Left ventricle myocardium inferior (tissue), 1 donor: ENCODE measurements at places on chromosomes 4 and X. TPM values are rescaled to one million over a fixed set of nuclear protein-coding genes. Genes with fewer than 3 reads are reported as not detected.

GRCh38 chrX:69079268-69079667, 86.0 kb downstream of the PJA1 start:
- no peaks in the 10 kb centered on the region for H3K27me3 ChIP-seq
- no peaks in the 10 kb centered on the region for H3K36me3 ChIP-seq
- no peaks in the 10 kb centered on the region for H3K4me1 ChIP-seq
- DNase-seq = no peak
- H3K4me3 ChIP-seq = no peak overlapping the region
- no peak overlapping the region for H3K27ac ChIP-seq

SMPX gene
- total RNA-seq = 726 TPM

DNA sequence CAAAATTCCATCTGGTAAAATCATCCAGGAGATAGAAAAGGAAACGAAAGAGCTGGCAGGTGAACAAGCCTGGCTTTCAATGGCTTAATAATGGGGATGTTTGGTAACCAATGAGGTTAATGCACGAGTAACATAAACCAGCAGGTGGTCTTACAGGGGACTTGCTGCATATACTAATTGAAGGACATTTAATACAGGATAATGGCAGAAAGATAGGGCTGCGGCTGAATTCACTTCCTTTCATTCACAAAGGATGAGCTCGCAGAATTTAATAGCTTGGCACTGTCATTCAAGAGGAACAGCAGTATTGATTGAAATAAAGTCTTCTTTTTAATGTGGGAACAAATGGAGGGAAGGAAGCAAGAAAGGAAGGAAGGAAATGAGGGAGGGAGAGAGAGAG, 156.3 kb upstream of the RAI2 start:
- H3K4me3 ChIP-seq = no peak overlapping the region
- no peaks in the 10 kb centered on the region for H3K4me1 ChIP-seq
- no peaks in the 10 kb centered on the region for H3K27me3 ChIP-seq

GRCh38 chrX:86263526-86263925, 115.3 kb downstream of the DACH2 start:
- no peaks in the 10 kb centered on the region for H3K36me3 ChIP-seq
- no peak overlapping the region for H3K4me3 ChIP-seq
- no peaks in the 10 kb centered on the region for H3K27me3 ChIP-seq
- no peak for DNase-seq
- no peak overlapping the region for H3K27ac ChIP-seq
- H3K4me1 ChIP-seq = no peaks in the 10 kb centered on the region

DNA sequence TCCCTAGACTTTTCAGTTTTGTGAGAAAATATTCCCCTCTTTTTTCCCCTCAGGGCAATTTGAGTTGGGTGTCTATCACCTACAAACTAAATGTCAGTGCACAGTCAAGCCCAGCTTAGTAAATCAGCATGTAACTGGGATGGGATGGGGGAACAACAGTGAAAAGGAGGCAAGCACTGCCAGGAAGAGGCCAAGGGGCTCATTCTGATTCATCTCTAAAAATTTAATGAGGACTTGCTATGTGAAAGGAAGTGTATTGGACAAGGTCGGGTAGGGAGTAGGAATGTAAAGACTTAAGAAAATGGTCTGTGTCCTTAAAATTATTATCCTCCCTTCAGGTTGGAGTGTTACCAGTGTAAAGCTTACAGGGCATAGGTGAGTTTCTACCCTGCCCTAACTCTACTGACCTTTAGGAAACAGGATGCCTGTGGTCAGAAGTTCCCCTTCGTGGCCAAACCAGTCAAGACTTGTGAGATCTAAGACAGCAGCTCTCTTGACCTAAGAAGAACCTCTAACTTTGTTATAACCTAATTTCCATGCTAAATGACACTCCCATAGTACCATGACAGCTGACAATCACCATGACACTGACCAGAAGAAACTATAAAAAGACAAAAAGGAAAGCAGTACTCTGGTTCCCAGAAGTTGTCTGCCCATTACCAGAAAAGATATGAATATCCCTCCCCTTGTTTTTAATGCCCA, 194.4 kb upstream of the LDB2 start:
- peaks cover 22% of the 10 kb centered on the region for H3K4me1 ChIP-seq
- H3K36me3 ChIP-seq = no peaks in the 10 kb centered on the region
- H3K27ac ChIP-seq = no peak overlapping the region
- peaks cover 6% of the 10 kb centered on the region for H3K27me3 ChIP-seq
- no peak overlapping the region for H3K4me3 ChIP-seq

GRCh38 chr4:98679738-98680137, 21.3 kb upstream of the TSPAN5 start:
- DNase-seq = no peak
- H3K4me1 ChIP-seq = peaks cover 7% of the 10 kb centered on the region
- H3K36me3 ChIP-seq = no peaks in the 10 kb centered on the region
- no peak overlapping the region for H3K4me3 ChIP-seq
- H3K27ac ChIP-seq = no peak overlapping the region
- no peaks in the 10 kb centered on the region for H3K27me3 ChIP-seq

ATP8A1 gene
- 19.2 TPM for total RNA-seq

GRCh38 chrX:130636277-130636676, 234.5 kb downstream of the RBMX2 start:
- H3K27ac ChIP-seq = no peak overlapping the region
- no peaks in the 10 kb centered on the region for H3K4me1 ChIP-seq
- no peak for DNase-seq
- no peaks in the 10 kb centered on the region for H3K27me3 ChIP-seq
- H3K4me3 ChIP-seq = no peak overlapping the region

XG gene
- total RNA-seq = 0.63 TPM

SRPX gene
- total RNA-seq = 55.9 TPM

DNA sequence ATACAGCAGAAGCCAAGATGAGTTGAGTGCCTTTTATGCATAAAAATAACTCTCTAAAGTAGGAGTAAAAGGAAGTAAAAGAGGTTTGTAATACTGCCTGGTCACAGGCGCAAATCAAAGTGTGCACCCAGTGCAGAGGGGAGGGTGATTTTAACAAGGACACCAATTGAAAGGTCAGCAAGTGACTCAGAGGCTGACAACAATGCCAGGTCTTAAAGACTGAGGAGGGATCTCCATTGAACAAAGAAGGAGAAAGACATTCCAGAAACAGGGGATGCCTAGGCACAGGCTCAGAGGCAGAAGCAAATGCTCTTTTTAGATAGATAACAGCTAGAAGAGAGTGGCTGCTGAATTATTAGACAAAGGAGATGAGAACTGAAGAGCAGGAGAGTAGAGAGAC, 297.4 kb upstream of the VCX start:
- DNase-seq = no peak
- H3K36me3 ChIP-seq = no peaks in the 10 kb centered on the region
- H3K4me3 ChIP-seq = no peak overlapping the region
- no peaks in the 10 kb centered on the region for H3K4me1 ChIP-seq
- no peaks in the 10 kb centered on the region for H3K27me3 ChIP-seq
- no peak overlapping the region for H3K27ac ChIP-seq

DNA sequence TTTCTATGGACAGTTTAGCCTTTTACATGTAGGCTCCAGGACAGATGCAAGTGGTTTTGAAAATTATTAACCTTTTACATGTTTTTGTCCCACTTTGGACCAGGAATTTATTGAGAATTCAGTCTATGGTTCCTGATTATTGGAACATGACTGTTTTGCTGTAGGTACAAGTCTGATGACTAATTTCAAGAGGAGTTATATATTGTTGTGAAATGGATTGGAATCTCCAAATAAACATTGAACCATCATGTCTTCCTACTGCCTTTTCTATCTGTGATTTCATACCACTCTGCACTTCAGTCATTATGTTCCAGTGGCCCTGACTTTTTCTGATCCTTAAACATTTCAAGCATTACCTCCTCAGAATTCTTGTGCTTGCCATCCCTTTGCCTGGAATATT, 35.9 kb downstream of the TBC1D19 start:
- H3K27ac ChIP-seq = no peak overlapping the region
- H3K4me3 ChIP-seq = no peak overlapping the region
- DNase-seq = no peak
- H3K36me3 ChIP-seq = peaks cover 13% of the 10 kb centered on the region
- H3K27me3 ChIP-seq = no peaks in the 10 kb centered on the region

GRCh38 chr4:175277816-175278215, 359.7 kb downstream of the ADAM29 start:
- H3K4me1 ChIP-seq = no peaks in the 10 kb centered on the region
- DNase-seq = no peak
- no peak overlapping the region for H3K4me3 ChIP-seq
- H3K36me3 ChIP-seq = no peaks in the 10 kb centered on the region
- H3K27ac ChIP-seq = no peak overlapping the region

DNA sequence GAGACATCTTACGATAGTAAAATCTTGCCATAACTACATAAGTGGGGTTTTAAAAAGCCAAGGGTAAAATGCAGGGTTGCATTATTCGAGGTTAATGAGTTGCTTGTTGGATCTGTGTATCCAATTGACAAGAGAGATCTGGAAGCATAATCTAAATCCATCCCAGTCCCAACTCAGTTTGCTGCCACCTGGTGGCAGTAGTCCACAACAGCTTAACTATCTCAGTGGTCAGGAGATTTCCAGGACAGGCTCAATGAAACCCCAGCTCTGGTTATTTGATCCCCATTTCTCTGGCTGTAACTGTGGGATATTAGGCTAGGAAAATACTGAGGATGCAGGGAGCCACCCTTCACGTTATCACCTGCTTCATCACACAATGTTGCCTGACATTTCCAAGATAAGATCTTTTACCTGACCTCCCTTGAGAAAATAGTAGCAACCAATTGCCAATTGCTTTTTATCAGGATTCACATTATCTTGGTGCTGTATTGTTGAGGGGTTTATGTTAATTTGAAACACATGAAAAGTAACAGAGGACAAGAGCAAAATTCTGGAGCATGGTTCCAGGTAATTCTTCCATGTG, 88.2 kb upstream of the TNIP3 start:
- no peaks in the 10 kb centered on the region for H3K27me3 ChIP-seq
- peak; percentile 32 for DNase-seq
- no peaks in the 10 kb centered on the region for H3K36me3 ChIP-seq
- no peak overlapping the region for H3K4me3 ChIP-seq
- H3K4me1 ChIP-seq = no peaks in the 10 kb centered on the region

DNA sequence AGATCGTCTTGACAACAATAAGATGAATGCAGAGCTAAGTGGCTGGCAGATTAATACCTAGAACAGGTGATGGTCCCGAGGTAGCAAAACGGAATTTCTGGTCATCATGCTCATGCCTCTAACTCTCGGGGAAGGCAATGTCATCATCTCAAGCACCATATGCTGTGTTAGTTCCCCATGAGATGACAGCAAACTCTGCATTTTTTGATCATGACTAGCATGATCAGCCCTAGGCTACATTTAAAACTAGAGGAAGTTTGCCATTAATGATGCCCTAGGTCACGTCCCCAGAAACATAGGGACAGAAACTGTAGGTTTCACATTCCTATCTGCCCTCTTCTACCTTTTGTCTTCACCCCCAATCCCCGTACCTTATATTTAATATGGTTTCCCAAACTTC, 11.6 kb downstream of the LPAR4 start:
- H3K27ac ChIP-seq = no peak overlapping the region
- H3K4me3 ChIP-seq = no peak overlapping the region
- DNase-seq = no peak
- no peaks in the 10 kb centered on the region for H3K27me3 ChIP-seq
- H3K36me3 ChIP-seq = no peaks in the 10 kb centered on the region

GRCh38 chr4:47551682-47552081, 66.6 kb downstream of the ATP10D start:
- H3K36me3 ChIP-seq = peaks cover 75% of the 10 kb centered on the region
- H3K4me3 ChIP-seq = no peak overlapping the region
- no peaks in the 10 kb centered on the region for H3K27me3 ChIP-seq
- no peaks in the 10 kb centered on the region for H3K4me1 ChIP-seq
- H3K27ac ChIP-seq = no peak overlapping the region

BMP3 gene
- not detected for total RNA-seq

BRS3 gene
- total RNA-seq = not detected

GRCh38 chr4:32455231-32455630, 1735.1 kb downstream of the PCDH7 start:
- DNase-seq = no peak
- H3K4me3 ChIP-seq = no peak overlapping the region
- no peaks in the 10 kb centered on the region for H3K27me3 ChIP-seq
- no peaks in the 10 kb centered on the region for H3K4me1 ChIP-seq

TCEAL6 gene
- not detected for total RNA-seq
